Stomach (tissue), 19 donors: ENCODE measurements at places on chromosomes 1 and 21. TPM values are rescaled to one million over a fixed set of nuclear protein-coding genes. Genes with fewer than 3 reads are reported as not detected.
A peak's percentile ranks its signal among the peaks of the same experiment; 100 is the strongest.

The SVBP gene
- total RNA-seq, result 14.1 TPM

The ADIPOR1 gene
- total RNA-seq, result 46.1 TPM

The HSPG2 gene
- 88.7 TPM for total RNA-seq

The FMO1 gene
- total RNA-seq, result not detected

The SORT1 gene
- 481 TPM for total RNA-seq

The C1QB gene
- total RNA-seq, result 57.8 TPM

DNA sequence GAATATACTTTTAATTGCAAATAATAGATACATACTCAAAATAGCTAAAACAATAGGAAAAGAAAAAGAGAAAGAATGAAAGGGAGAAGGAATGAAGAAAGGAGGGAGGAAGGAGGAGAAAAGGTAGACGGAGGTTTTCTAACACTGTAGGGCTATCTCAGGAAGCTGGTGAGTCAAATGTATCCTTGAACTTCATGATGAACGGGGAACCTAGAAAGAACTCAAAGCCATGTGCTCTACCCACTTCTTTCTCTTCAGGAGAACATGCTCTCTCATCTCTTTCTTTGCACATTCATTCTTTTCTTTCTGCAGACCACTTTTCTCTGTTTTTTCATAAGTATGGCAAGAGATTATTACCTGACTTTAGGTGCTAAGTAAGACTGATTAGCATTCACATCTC, 37.3 kb upstream of the ZNF644 start:
- DNase-seq, result no peak

DNA sequence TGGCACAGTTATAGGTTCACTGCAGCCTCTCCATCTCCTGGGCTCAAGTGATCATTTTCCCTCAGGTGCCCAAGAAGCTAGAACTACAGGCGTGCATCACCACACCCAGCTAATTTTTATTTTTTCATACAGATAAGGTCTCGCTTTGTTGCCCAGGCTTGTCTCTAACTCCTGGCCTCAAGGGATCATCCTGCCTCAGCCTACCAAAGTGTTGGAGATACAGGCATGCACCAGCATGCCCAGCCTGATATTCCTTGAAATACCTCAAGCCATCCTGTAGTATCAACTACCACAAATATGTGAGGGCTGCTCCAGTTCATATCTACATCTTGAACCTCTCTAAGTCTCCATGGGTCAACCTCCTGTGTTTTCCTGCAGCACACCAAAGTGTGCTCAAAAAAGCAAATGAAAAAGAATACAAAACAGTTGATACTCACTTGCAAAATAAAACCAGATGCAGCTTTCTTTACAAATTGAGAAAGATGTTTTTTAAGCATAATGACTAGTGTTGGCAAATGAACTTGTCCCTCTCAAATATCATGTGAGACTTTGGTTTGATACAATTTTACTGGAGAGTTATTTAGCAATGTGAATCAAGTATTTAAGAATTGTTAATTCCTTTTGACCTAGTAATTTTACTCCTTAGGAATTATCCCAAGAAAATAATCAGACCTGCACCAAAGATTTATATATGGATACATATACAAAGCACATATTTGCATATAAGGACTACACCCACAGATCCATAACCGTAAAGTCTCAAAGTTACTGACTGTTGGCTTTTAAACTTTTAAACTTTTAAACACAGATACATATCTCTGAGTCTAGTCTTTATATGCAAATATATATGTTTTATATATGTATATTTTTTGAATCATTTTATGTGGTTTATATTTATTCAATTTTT, 197.7 kb downstream of the NRIP1 start:
- no peak for DNase-seq

DNA sequence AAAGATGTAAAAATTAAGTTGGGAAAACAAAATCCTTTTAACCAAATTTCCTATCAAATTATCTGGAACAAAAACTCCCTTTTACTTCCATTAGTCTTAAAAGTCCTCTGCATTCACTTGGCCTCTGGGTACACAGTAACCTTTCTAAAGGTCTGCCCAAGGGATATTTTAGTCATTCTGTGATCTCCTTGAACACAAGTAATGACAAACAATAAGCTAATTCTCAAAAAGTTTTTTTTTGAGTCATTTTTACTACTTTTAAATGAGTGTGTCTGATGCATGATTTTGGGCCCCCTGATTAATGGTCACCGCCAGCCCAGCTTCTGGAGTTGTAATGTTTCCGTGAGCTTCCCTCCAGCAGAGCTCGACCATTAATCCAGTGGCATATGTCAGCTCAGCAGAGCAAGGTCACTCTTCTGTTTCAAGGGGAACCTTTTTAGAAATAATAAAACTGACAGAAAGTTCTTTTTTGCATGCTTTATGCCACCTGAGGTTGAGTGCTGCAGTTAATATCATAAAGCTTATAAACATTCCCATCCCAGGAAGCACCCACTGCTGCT, 14.3 kb downstream of the SAMSN1 start:
- DNase-seq, result no peak

GRCh38 chr21:36784947-36785346, 86.0 kb downstream of the SIM2 start:
- no peak for DNase-seq

DNA sequence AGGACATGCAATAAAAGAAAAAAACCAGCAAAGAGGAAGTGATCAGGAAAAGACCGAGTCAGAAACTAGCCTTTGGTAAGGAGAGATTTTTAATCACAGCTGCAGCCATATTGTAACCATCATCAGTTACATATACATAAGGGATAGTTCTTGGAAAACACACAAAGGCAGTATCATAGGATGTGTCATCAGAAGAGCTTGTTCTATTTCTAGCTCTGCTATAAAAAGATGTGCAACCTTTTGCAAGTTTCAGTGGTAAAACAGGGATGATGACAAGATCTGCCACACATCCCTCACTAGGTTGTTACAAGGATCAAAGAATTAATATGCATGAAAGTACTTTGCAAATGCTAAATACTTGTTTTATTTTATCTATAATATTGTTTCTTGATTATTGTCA, 342.0 kb downstream of the VAV3 start:
- DNase-seq, result peak; percentile 11

GRCh38 chr1:153533689-153534201, 2.0 kb downstream of the S100A6 start:
- DNase-seq, result no peak

DNA sequence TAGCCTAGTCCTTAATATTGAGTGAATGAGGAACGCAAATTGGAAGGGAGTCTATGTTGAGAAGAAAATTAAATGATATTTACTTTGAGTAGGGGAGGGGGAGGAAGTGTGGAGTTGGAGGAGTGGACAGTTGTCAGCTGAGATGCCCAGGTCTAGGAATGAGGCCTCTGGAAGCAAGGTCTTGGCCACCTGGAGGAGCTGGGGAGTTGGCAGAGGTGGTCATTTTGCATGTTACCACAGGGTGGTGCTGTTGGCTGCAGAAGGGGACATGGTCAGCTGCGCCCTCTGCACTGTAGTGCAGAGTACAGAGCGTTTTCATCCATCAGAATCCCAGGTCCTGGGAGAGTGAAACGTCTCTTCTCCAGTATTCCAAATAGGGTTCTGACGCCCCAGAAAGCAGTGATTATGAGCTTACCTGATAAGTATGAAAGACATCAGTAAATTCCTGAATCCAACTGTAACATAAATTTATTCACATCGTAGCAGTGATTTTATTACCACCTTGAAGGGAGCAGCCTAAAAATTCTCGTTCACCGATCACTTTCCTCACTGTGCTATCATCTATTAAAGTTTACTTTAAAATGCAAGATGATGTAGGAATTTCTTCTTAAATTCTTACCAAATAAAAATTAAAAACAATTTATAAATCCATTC, 13.8 kb downstream of the PARK7 start:
- peak; percentile 82 for DNase-seq

GRCh38 chr1:176888471-176889032, 276.0 kb downstream of the ASTN1 start:
- no peak for DNase-seq

- DNase-seq, result no peak
These were observed 152.6 kb downstream of the ETS2 start for GRCh38 chr21:38958323-38958705.

GRCh38 chr1:8276932-8277331, 41.0 kb upstream of the SLC45A1 start:
- DNase-seq, result no peak

DNA sequence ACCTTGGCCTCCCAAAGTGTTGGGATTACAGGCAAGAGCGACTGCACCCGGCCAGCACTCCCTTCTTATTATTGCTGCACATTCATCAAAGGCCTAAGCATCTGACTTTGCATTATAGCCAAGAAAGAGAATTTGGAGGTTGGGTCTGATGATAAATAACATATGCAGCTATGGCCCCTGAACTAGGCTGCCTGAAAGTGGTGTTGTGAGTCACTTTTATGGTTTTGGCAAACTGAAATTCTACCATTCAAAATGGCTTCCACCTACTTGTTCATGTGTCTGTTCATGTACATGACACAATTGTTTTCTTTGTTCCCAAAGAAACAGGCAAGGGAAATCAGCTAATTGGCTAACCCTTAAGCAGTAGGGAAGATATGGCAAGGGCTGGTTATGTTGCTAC, 25.0 kb upstream of the UAP1 start:
- no peak for DNase-seq

- DNase-seq, result no peak
These were observed 637.2 kb downstream of the SMYD3 start for GRCh38 chr1:245869847-245870246.

GRCh38 chr1:115671176-115671934, 29.6 kb downstream of the VANGL1 start:
- DNase-seq, result no peak

DNA sequence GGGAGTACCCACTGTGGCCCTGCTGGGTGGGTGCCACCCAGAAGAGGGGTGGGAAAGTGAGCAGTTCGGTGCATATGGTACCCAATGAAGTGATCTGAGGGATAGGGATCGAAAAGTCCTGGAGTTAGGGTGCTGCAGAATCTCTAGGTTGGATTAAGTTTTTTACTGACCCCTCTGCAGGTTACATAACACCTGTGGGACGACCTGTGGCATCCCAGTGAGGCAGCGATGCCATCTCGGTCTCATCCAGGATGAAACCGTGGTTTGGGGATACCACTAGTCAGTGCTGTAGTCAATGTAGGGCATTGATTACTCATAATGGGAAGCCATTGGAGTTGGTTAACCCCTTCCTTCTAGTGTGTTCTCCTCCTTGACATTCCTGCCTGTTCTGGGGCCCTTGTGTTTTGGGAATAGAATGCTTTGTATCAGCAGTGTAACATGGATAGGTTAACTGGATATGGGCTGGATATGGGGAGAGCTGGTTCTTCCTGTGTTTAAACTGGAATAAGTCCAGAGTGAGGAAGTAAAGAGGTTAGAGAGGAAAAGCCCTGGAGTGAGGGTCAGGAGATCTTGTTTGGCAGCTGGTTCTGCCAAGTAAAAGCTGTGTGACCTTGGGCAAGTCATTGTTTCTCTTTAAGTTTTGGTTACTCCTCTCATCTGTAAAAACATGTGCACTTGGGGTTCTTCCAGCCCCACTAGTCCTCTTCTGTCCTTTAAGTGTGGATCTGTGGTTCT, 42.8 kb upstream of the ATF3 start:
- no peak for DNase-seq

DNA sequence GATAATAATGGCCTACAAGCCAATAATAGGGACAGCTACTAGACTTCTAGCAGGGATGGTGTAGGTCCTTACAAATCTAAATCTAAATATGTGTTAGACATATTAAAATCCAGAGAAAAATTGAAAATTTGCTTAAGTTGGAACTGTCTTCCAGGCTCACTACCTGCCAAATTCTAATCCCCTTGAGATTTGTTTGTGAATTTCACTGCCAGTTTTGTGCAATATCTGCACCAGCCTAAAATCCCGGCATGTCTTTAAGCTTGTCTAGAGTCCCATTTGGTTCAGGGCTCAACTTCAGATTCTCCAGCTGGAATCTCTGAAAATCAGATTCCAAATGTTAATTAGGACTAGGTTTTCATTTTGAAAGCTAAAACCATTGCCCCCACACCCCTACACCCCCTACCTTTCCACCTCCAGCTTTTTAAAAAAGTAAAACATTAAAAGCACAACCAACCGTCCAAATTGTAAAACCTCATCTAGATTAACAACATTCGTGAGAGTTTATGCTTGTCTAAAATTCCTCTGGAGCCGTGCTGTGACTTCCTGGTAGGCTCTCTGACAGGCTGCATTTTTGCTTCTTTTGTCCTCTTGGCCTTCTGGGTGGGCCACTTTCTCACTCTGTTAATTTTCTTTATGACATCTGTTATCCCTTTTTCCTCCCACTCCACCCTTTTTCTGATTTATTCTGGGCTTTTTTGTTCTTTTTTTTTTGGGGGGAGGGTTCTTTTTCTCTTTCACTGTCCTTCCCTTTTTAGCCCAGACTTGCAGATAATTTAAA, 348.7 kb downstream of the PAPPA2 start:
- DNase-seq, result peak; percentile 14

- DNase-seq, result no peak
These were observed 9.5 kb downstream of the DPT start for GRCh38 chr1:168719306-168720111.

DNA sequence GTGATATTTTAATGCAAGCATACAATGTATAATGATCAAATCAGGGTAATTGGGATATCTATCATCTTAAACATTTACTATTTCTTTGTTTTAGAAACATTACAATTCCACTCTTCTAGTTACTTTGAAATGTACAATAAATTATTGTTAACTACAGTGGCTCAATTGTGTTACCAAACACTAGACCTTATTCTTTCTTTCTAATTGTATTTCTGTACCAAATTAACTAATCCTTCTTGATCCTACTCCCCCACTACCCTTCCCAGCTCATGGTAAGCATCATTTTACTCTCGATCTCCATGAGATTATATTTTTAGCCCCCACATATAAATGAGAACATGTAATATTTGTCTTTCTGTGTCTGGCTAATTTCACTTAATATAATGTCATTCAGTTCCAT, 95.0 kb upstream of the MROH9 start:
- no peak for DNase-seq
